ENCODE measurements at places on chromosomes 1 and 21.

GRCh38 chr1:165351863-165352441 lies 4.6 kb downstream of the LMX1A start:
- no peak for DNase-seq

- DNase-seq: no peak
Measured at GRCh38 chr1:245578308-245578707, 423.5 kb downstream of the KIF26B start.

GRCh38 chr1:21946836-21947587 lies 9.9 kb upstream of the HSPG2 start:
- no peak for DNase-seq

GRCh38 chr1:60950224-60951063 lies 131.9 kb upstream of the NFIA start:
- no peak for DNase-seq

DNA sequence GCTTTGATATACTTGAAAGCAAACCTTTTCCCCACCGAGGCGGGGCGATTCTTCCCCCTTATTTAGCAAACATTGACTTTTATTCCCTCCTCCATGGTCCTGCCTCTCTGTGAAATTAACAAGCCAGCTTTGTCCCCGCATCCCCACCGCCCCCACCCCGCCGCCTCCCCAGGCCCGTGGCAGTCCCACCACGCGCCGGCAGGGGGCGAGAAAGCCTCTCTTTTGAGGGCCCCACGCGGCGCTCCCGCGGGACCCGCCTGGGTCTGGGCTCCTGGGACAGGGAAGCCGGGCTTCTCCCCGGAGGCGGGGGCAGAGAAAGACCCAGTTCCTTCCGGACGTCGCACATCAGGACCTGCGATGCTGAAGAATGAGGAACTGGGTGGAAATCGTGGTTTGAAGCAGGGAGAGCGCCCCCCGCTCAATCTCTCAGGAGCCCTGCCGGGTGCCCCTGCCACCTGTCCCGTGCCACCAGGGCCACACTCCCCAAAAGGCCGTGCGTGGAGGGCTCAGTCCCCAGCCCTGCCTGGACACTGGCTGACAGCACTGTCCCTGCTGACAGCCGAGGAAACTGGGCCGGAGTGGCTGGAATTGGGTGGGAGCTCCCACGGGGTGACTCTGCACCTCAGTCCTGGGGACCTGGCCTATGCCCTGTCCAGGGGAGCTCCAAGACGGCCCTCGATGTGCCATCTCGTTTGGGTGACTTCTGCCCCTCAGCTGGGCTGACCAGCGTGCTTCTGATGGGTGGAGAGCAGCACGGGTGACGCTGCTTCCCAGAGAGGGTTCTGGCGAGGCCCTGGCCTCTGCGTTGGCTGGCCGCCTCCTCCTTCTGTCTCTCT lies 8.6 kb upstream of the ACTRT2 start:
- DNase-seq: no peak

GRCh38 chr1:2049718-2050431 lies at the start of gene PRKCZ:
Gene PRKCZ, plus strand, starts transcription at chr1:2050411. Its CDS starts 220 bp downstream, at chr1:2050631.
- peak; percentile 89 for DNase-seq

DNA sequence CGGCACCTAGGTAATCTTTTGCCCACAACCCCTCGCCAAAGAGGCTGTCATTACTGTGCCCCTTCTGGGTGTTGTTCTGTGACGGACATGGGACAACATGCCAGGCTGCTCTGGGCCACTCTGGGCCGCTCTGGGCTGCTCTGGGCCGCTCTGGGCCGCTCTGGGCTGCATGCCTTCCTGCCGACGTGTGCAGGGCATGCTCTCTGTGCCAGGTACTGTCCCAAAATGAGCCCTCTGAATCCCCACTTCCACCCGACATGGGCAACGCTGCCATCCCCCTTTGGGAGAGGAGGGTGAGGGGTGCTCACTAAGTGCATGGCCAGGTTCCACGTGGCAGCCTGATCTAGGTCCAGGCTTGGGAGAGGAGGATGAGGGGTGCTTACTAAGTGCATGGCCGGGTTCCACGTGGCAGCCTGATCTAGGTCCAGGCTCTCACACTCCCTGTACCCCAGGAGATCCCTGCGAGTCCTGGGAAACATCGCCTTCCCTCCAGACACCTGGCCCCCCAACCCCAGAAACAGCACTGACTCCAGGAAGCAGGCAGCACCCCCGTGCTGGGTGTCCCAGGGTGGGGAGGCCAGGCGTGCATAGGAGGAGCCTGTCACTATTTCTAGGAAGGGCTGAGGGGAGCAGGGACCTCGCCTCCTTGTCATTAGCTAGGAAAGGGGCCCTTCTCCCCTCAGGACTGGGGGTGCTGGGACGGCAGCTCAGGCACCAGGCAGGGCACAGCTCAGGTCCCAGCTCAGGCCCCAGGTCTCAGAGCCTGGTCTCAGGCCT lies 16.5 kb downstream of the TTC34 start:
- DNase-seq: no peak

DNA sequence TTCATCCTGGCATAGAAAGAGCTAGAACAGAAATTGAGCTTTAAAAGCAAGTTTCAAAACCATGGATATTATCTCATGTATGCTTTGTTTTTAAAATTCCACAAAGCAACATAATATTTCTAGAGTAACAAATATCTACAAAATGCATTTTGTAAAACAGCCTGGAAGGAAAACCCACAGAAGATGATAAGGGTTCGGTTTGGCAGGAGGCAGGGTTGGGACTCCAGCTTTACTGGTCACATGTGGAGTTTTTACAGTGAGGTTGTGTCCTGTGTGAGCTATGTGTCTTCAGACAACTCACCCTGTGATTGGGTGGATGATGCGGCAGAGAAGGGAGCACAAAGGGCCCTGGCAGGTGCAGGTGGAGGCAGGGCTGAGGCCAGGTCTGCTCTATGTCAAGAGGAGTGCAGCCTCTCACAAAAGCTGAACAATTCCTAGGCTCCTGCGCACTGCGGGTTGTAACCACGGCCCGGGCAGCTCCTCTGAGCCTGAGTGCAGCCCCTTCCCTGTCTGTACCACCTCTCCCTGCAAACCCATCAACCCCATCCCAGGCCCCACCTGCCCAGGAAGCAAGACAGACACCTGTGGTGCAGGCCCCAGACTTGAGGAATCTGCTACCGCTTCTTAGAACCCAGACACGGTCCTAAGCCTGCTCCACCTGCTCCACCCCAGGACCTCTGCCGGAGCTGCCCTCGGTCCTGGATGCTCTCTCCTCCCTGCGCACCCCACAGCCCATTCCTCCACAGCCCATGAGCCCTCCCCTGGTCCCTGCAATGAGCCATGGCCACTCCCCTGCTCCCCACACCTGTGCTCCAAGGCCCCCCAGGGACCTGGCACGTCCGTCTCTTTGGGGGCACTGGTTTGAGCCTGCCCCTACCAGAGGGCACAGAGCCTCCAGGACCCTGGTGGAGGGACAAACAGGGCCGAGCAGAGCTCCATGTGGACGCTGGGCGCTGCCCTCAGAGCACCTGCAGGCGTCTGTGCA lies 2.8 kb upstream of the COL18A1 start:
- no peak for DNase-seq

GRCh38 chr1:204093421-204093717 lies 20.5 kb downstream of the SOX13 start:
- DNase-seq: peak; percentile 39

Measured in NCI-H1105 treated with DMSO at 0.1 percent for 48 hours (cell line).